ENCODE measurements at places on chromosomes 2 and 18.

GRCh38 chr18:77198663-77199062 is 51.0 kb upstream of the GALR1 start:
- no peak for DNase-seq

DNA sequence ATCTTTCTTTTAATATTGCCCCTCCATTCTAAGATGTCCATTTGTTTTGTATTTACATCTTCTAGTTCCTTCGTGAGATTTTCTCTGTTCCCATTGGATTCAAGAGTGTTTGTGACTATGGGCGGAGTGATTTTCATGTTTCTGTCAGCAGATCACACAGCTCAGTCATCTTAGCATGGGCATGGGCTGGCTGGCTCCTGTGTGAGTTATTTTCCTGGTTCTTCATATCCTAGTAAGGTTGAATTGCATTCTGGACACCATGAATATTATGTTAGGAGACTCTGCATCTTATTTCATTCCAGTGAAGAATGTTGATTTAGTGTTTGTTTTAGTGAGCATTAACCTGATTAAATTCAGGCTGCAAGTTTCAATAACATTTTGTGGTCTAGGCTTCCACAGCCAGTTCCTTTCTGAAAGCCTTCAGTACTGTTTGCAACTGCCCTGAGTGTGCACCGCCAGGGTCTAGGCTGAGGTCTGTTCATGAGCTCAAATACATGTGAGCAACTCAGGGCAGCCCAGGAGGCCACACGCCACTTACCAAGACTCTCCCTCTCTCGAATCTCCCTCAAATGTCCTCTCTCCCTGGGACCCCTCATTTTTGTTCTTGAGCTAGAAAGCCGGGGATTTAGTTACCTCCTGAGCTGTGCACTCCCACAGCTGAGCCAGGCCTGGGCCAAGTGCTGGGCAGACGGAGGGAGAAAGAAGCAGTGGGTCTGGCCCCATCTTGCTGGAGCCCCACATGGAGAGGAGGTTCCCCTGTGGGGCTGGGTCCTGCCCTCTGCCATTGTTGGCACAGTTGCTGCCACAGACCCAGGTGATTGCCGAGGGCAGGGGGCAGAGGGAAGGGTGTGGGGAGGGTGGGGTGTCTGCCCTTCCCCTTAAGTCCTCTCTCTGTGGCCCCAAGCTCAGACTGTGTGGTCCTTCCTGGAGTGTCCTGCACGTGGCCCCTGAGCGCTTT is 145.9 kb downstream of the RTP5 start:
- no peak for DNase-seq

- no peak for DNase-seq
Measured at GRCh38 chr18:37720663-37721062, 155.1 kb upstream of the CELF4 start.

- DNase-seq, result no peak
Measured at GRCh38 chr2:234437642-234438304, 59.1 kb downstream of the ARL4C start.

DNA sequence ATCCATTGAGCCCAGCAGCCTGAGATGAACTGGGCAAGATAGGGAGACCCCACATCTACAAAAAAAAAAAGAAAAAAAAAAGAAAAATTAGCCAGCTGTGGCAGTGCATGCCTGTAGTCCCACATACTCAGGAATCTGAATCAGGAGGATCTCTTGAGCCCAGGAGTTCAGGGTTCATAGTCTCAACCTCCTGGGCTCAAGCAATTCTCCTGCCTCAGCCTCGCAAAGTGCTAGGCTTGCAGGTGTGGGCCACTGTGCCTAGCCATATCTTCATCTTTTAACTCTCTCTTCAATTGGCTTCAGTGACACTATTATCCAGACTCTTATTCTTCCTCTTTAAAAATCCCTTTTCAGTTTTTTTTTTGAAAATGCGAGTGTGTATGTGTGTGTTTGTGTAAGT is 28.5 kb upstream of the YES1 start:
- DNase-seq, result no peak

GRCh38 chr2:120929829-120930228 is 194.2 kb downstream of the GLI2 start:
- no peak for DNase-seq

DNA sequence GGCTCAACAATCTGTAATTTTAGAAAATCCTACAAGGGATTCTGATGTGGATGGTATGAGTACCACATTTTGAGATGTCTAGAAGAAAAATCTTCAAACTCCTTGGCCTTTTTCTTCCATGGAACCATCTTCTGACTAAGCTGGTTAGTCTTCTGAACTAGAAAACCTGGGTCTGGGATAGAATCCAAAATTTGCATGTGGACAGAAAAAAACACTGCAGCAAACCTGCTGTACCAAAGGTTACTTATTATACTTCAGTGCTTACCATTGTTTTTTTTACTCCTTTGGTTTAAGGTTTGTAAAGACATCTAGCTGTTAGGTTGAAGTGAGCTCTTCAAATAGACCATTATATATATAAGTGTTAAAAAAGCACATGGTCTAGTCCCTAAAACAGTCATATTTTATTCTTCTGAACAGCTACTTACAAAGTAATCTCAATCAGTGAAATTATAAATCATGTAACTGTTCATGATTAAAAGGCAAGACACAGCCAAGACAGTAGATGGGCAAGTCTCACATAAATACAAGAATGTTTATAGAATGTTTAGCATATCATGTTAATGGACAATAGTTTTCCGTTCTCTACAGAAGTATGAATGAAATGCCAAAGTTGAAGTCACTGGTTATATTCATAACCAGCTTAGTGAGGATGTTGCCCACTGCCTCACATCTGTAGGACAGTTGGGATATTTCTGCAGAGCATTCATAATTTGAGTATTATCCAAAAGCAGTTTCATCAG is 85.5 kb downstream of the ORC4 start:
- DNase-seq, result no peak

- DNase-seq, result no peak
Measured at GRCh38 chr18:79760881-79761280, 36.9 kb upstream of the KCNG2 start.

DNA sequence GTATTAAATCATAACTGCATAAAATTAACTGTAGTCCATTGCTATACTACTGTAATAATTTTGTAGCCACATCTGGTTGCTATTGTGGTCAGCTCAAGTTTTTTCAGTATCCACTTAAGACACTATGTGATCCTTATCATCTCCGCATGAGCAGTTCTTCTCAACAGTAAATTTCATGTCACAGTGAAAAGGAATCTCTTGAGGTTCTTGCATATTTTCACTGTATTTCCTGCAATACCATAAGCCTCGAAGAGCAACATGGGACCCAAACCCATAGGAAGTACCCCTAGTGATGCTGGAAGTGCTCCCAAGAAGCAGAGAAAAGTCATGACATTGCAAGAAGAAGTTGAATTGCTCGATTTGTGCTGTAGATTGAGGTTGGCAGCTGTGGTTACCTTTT is 86.7 kb downstream of the LDLRAD4 start:
- no peak for DNase-seq

- no peak for DNase-seq
Measured at GRCh38 chr2:177972782-177973181, 99.8 kb downstream of the PDE11A start.

- DNase-seq, result no peak
Measured at GRCh38 chr2:128402911-128403670, 84.4 kb upstream of the HS6ST1 start.

DNA sequence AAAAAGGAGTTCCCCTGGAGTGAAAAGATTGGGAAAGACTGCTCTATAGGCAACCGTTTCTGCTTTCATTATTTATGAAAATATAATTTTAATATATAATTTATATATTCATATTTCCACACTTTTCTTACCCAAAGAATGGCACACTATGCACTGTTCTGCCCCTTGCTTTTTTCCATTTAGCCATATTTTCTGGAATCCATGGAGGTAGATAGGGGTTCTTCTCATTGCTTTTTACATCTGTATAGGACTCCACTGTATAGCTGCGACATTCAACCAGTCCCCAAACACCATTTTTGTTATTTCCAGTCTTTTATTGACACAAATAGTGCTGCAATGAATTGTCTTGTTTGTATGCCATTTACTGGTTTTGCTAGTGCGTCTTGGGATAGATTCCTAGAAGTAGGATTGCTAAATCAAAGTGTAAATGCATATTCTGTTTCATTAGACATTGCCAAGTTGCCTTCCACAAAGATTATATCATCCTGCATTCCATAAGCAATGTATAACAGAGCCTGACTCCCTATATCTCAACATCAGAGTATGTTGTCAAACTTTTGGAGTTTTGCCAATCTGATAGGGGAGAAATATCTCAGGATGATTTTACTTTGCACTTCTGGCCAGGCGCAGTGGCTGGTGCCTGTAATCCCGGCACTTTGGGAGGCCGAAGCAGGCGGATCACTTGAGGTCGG is 26.6 kb upstream of the TCF7L1 start:
- DNase-seq, result no peak

- peak; percentile 68 for DNase-seq
Measured at GRCh38 chr2:230908595-230909191, 16.3 kb downstream of the GPR55 start.

DNA sequence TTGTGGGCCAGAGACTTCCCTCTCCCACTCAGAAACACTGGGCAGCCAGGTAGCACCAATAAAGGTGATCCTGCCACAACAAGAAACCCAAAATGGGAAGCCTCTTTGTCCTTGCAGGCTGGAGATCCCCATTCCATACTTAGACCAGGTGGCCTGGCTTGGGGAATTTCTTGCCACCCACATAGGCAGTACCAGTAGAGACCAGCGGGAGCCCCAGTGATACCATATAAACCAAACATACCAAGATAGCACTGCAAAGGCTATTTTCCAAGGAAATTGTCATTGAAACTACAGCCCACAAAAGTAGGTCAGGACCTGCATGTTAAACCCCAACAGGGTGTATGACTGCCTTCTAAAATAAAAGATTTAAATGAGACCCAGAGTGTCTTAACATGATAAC is 171.6 kb downstream of the DIS3L2 start:
- no peak for DNase-seq

- DNase-seq, result no peak
Measured at GRCh38 chr2:3189961-3190360, 187.7 kb downstream of the EIPR1 start.

GRCh38 chr18:13494871-13495445 is 231.4 kb downstream of the FAM210A start:
- DNase-seq, result no peak

DNA sequence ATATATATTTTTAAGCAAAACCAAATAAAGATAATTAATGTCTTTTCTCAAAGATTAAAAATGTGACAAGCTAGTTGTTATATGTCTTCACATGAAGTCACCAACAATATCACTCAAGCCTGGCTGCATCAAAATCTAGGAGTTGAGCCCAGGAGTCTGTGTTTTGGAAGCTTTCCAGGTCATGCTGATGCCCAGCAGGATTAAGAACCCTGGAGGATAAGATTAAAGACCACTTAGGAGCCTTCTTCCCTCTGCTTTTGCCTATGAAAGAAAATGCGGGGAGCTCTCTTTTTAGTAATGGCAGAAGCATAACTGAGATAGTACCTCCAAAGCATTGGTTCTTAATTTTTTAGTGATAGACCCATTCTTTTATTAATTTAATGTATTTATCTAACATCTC is 157.4 kb downstream of the ASXL3 start:
- no peak for DNase-seq

GRCh38 chr18:39918847-39919246 is 2036.2 kb upstream of the PIK3C3 start:
- no peak for DNase-seq

DNA sequence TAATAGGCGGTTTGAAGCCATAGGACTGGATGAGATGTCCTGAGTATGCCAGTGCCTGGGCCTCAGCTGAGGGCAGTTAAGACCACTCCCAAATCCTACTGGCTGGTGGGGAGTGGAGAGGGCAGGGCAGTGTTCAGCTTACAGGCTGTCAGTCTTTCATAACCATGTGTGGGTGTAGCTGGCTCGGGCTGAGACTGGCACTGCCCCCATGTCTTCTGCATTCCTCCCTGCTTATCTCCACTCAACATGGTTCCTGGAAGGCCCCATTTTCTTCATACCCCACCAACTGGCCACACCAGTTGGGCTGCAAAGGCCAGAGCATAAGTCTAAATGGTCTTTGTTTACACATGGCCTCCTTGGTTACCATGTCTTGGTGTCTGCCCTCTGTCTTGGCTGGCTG is 17.2 kb upstream of the IL37 start:
- DNase-seq, result no peak

- no peak for DNase-seq
Measured at GRCh38 chr2:85273738-85274731, 53.8 kb downstream of the TGOLN2 start.

DNA sequence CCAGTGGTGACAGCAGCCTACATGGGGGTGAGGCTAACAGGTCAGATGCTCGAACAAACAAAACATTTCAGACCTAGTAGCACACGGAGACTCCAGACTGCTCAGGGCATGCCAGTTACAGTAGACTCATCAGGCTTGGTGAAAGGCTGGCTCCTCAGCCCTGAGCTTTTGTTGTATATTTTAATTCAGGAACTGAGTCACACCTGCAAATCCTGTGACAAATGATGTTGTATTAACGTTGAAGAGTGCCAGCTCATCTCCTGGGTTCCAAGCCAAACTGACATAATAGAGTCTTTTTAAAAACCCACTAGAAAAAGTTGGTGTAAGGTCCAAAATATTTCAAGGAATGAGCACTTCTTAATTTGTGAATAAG is 65.3 kb downstream of the C1D start:
- no peak for DNase-seq

- no peak for DNase-seq
Measured at GRCh38 chr2:135744760-135745314, 3.2 kb downstream of the UBXN4 start.

DNA sequence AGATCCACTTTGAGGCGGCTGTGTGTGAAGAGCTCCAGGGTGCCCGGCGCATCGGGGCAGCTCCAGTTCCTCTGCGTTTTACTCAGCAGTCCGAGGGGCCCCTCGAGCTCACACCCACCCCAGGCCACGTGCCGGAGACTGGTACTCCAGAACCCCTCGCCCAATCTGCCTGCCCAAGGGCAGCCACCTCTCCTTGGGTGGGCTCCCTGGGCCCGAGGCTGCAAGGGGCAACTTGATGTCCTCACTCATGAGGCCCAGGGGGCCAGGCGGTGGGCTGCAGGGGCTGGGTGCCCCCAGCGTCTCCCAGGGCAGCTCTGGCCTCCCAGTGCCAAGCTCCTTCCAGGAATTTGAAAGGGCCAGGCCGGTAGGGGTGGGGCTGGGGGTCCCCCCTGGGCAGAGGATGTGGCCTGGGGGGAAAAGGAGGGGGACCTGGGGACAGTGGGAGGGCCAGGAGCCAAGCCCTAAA is 16.7 kb downstream of the RAMP1 start:
- peak; percentile 22 for DNase-seq

DNA sequence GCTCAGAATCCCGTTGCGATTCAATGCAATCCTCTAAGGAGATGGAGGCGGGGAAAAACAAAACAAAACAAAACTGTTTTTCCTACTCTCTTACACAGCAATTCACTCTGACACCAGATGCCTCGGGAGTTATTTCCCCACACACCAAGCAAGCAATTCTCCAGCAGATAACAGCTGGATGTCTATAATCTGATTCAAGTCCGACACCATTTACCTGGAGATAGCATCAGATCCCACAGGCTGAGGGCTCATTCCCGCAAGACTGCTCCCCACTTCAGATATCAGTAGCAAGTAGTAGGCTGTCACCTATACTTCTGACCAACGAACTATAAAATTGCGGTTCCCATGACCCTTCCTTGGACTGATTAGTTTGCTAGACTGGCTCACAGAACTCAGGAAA is 58.7 kb downstream of the DTNB start:
- DNase-seq, result no peak

Measured in activated T-cell treated with anti-CD3 and anti-CD28 coated beads, Interleukin-2, amount 50 U/mL, for 24 hours (primary cell).